Activated CD4-positive, alpha-beta T cell treated with anti-CD3 and anti-CD28 coated beads, Interleukin-2, amount 10 ng/mL, durations not matched to agents 7 days and 5 days (primary cell): ENCODE measurements at places on chromosomes 4 and X.

DNA sequence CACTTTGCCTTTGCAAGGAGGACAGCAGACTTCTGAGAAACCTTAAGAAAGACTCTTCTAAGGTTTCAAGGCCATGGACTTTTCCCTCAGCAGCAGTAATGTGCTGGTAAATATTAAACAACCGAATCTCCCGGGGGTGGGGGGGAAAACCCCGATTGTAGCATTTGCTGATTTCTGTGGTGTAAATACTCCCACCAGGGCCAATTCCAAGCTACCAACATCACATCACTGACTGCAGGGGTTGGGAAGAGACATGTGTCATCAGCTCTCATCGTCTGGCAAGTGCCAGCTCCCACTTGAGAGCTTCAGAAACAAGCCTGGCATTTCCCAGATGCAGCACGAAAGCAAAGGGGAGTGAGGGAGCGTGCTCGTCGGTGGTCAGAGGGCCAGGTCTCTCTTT lies 101.2 kb downstream of the BCOR start:
- DNase-seq = no peak

DNA sequence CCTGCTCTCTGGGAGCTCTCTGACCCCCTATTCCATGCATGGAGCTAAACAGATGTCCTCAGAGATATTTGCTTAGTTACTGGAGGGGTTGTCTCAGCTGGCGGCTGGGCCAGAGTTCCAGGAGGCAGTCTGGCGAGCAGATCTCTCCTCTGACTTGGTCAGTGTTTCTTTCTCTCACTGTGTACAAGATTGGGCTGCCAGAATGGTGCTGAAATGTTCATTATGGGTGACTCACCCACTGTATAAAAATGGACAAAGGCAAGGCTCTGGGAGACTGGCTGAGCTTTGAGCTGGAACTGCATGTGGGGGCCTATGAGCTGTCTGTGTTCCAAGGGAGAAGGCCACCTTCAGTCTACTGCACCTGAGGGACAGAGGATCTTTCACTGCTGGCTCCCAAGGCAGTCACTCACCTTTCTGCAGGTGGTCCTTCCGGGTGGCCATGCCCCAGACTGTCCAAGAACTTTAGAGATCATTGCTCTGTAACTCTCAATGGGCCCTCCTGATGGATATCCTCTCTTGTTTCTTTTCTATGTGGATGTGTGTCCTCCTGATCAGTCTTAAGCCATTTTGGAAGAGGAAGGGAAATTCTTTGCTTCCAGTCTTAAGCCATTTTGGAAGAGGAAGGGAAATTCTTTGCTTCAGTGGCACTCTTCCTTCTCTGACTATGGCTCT lies 88.2 kb downstream of the CFAP299 start:
- DNase-seq = no peak

DNA sequence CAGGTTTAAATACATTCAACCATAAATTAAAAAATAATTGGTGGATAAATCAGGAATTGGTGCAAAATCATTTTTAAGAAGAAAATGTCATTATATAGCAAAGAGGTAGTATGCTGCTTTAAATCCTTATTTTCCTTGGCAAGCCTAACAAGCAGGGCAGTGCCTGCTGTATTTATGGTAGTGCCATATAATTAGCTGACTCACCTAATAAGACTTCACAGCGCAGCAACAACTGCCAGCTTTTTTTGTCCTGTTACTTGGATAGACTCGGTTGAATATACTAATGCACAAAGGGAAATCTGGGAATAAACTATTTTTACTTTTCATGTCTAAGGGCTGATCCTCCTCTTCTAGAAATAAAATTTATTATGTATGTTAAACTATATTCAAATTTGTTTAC lies 99.1 kb downstream of the SNCA start:
- DNase-seq = no peak

- DNase-seq = no peak
Measured at GRCh38 chrX:54063361-54063760, 19.1 kb upstream of the PHF8 start.

GRCh38 chr4:14247767-14248166 lies 620.2 kb upstream of the BOD1L1 start:
- no peak for DNase-seq

DNA sequence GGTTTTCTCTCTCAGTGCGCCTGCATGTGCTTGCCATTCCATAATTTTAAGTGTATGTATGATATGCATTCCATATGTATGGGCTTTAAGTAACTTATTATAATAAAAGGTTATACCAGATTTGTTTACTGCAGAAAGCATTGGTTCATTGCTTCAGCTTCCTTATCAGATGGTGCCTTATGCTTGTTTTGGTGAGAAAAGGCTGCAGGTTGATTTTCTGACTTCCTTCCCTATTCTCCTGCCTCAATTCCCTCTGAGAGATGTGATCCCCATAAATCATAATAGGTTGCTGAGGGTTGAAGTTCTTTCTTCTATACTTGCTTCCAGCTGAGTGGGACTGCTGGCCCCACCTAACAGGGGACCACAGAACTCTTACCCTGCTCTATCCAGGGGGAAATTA lies 10.3 kb upstream of the CEP135 start:
- DNase-seq = no peak

- no peak for DNase-seq
Measured at GRCh38 chrX:632366-633042, 1.9 kb downstream of the SHOX start.

DNA sequence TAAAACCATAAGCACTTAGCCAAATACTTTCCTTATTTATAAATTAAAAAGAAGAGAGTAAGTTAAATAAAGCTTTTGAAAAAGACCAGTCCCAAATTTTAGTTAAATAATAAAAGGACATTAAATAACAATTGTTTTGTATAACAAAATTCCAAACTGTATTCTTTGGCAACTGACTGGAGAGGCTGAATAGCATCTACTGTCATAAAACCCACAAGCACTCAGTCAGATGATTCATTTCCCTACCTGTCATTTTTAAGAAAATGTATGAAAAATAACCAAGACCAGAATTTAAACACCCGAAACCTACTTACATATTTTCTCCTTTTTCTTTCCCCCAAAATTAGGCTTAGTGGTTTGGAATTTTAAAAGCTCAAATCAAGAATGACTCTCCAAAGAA lies 32.5 kb upstream of the SMIM10L2A start:
- DNase-seq = no peak

DNA sequence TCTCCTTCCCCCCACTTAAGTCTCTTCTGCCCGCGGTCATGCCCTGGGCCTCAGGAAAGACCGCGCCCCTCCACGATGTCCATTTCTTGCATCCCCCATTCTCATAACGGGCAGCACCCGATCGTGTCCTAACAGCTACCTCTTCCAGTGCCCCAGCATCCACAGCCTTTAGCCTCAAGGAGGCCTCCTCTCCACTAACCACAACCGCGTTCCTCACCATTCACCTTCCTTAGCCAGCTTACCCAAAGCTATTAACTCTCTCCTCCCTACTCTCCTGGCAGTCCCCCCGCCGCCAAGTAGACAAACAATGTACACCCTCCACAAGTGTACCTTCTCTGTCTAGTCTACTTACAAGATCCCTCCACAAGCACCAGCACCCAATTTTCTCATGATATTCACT lies 58.6 kb upstream of the PAGE5 start:
- no peak for DNase-seq

GRCh38 chr4:147853706-147854105 lies 121.8 kb downstream of the ARHGAP10 start:
- DNase-seq = no peak

- DNase-seq = no peak
Measured at GRCh38 chr4:28759064-28759463, 1898.4 kb downstream of the STIM2 start.

- DNase-seq = no peak
Measured at GRCh38 chrX:13345037-13345436, 25.2 kb upstream of the ATXN3L start.

DNA sequence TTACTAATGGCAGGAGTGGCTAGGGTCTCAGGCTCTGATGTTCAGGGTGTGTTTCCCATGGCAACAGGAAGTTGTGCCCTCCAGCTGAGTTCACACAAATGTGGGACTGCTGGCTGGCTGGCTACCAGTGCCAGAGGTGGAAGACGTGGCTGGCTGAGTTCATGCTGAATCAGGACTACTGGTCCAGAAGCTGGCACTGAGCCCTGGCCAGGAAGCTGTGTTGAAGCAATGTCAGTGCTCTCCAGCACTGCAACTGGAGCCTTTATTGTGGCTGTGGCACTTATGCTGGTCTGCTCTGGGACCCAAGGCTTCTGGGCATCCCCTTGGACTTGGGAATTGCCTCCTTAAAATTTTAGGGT lies 42.0 kb upstream of the ZXDA start:
- no peak for DNase-seq

DNA sequence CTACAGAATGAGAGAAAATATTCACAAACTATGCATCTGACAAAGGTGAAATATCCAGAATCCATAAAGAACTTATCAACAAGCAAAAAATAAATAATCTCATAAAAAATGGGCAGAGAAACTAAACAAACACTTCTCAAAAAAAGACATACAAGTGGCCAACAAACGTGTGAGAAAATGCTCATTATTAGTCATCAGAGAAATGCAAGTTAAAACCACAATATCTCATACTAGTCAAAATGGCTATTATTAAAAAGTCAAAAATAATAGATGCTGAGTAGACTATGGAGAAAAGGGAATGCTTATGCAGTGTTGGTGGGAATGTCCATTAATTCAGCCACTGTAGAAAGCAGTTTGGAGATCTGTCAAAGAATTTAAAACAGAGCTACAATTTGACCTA lies 533.3 kb downstream of the TMA16 start:
- DNase-seq = no peak

DNA sequence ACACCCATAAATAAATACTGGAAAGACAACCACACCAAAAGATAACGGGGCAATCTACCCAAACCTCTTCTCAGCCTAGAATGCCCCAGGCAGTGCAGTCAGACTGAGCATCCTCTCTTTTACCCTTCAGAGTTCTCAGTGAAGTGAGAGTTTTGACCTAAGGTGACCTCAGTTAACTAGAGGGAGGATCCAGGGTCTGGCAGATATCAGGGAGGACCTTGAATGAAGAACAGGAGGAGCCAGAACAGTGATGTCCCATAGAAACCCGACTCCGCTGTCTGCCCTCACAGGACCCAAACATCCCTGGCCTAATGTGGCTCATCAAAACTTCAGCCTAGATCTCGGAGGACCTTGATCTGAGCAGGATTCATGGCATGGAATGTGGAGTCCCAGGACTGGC lies at the start of gene MAGEB3:
Gene MAGEB3 (plus strand): TSS at position 263 of the 400 bp plus-strand sequence. CDS start 5,268 bp downstream, outside the sequence.
- DNase-seq = no peak

- no peak for DNase-seq
Measured at GRCh38 chr4:149311076-149311475, 504.6 kb downstream of the IQCM start.

DNA sequence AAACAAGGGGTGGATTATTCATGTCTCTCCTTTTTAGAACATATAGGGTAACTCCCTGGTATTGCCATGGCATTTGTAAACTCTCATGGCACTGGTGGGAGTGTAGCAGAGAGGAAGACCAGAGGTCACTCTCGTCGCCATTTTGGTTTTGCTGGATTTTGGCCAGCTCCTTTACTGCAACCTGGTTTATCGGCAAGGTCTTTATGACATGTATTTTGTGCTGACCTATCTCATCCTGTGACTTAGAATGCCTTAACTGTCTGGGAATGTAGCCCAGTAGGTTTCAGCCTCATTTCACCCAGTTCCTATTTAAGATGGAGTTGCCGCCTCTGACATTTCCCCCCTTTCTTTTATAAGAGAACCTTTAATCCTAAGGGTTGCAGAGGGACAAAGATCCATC lies 45.8 kb downstream of the MGST2 start:
- no peak for DNase-seq

GRCh38 chr4:3760346-3760745 lies 5.8 kb upstream of the ADRA2C start:
- no peak for DNase-seq

- no peak for DNase-seq
Measured at GRCh38 chr4:52243367-52243766, 192.3 kb downstream of the SPATA18 start.

GRCh38 chr4:7362862-7363430 lies 71.8 kb downstream of the PSAPL1 start:
- no peak for DNase-seq

DNA sequence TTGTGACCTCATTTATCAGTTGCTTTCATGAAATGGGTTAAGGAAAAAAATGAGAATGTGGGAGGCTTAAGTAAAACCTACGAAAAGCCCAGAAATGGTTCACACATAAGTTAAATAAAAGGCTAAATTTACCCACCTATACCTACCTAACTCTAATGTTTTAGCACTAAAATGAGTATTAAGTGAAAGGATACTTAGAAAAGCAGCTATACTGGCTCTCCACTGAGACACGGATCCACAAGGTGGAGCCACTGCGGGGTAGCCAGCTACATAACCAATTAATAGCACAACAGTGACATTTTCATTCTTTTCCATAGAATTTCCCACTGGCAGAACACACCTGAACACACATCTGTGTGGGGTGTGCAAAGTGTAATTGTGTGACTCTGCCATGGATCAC lies 101.9 kb downstream of the MAML3 start:
- peak; percentile 50 for DNase-seq

DNA sequence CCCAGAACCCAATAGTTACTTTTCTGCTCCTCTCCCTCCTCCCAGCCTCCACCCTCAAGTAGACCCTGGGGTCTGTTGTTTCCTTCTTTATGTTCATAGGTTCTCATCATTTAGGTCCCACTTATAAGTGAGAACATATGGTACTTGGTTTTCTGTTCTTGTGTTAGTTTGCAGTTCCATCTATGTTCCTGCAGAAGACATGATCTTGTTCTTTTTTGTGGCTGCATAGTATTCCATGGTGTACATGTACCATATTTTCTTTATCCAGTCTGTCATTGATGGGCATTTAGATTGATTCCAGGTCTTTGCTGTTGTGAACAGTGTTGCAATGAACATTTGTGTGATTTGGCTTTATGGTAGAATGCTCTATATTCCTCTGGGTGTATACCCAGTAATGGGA lies 47.8 kb upstream of the LEF1 start:
- DNase-seq = no peak

GRCh38 chrX:10414156-10414824 lies 206.1 kb downstream of the MID1 start:
- DNase-seq = no peak

- no peak for DNase-seq
Measured at GRCh38 chr4:114512595-114513295, 85.9 kb upstream of the UGT8 start.

GRCh38 chr4:87622303-87622702 lies 14.0 kb downstream of the DSPP start:
- no peak for DNase-seq

- no peak for DNase-seq
Measured at GRCh38 chr4:88010966-88011365, 3.5 kb downstream of the PKD2 start.

GRCh38 chr4:77734928-77735327 lies 84.2 kb downstream of the CNOT6L start:
- DNase-seq = peak; percentile 59
